Ascending aorta (tissue), 2 donors: ENCODE measurements at places on chromosomes 5 and 9. TPM values are rescaled to one million over a fixed set of nuclear protein-coding genes. Genes with fewer than 3 reads are reported as not detected.
A peak's percentile ranks its signal among the peaks of the same experiment; 100 is the strongest.

DNA sequence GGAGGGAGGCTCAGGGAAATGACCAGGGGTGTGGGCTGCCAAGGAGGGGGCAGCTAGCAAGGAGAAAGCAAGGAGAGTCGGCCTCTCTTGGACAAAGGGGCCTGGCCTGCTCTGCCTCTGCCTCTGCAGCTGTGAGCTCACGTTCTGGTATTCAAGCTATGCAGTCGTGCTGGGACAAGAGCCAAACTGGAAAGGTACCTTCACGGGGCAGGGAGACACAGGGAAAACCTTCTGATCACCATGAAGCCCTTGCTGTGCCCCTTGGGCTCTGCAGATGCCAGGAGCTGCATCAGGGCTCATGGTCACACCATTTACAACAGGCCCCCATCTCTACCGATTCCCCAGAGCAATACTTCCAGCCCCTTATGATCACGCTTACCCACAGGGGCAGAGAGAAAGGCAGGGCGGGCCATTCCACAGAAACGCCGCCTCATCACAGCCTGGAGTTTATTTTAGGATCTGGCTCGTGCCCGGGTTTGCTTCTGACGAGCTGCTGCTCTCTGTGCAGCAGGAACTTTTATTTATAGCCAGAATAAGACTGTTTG lies 63.2 kb downstream of the PRRT1B start:
- DNase-seq = peak; percentile 36

- no peak for DNase-seq
Observed at GRCh38 chr9:72476100-72476499, 45.3 kb upstream of the TMC1 start.

DNA sequence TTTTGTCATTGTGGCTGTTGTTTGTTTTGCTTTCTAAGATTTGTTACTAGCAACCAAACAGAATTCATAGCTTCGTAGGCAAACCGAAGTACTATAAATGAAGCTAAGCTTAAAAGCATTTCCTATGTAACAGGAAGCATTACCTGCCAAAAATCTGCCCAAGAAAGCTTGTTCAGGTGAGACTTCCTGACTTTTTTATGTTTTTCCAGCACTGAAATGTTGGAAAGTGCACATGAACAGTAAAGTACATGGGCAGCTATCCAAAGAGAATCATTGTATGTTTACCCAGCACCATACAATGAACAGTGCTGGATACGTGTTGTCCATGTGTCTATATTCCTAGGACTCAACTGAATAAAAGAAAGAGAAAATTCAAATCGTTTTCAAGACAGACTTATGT lies 247.1 kb downstream of the NFIB start:
- no peak for DNase-seq

DNA sequence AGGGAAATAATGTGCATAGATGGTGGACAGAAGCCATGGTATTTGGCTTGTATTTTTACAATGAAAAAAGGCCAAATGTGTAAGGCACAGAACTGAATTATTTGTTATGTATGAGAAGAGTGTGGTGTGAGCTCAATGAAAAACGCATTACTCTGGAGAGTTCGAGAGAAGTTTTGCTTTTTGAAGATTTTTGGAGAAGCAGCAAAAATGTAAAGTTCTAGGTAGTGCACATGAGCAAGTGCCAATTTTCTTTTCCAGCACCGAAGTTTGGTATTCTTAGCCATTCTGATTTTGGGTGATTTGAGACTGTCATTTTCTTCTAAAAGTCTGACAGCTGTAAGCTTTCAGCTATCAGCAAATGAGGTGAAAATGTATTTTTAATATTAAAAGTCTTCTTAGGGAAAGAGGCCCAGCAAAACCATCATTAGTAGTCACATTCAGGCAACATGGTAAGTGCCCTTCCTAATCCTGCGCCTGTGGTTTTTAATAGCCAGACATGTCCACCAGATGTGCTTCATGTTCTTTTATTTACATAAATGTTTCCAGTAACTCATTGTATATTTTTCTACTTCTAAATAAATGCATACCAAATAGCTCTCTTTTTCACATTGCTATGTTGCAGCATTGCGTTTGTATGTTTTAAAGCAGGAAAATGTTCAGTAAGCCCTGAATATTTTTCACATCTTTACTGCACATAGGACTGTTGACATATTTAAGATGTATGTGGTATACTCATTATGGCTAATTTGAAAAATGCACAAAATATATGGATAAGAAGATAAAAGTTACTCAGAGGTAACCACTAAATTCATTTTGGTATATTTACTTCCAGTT lies 50.4 kb downstream of the RASGRF2 start:
- no peak for DNase-seq

DNA sequence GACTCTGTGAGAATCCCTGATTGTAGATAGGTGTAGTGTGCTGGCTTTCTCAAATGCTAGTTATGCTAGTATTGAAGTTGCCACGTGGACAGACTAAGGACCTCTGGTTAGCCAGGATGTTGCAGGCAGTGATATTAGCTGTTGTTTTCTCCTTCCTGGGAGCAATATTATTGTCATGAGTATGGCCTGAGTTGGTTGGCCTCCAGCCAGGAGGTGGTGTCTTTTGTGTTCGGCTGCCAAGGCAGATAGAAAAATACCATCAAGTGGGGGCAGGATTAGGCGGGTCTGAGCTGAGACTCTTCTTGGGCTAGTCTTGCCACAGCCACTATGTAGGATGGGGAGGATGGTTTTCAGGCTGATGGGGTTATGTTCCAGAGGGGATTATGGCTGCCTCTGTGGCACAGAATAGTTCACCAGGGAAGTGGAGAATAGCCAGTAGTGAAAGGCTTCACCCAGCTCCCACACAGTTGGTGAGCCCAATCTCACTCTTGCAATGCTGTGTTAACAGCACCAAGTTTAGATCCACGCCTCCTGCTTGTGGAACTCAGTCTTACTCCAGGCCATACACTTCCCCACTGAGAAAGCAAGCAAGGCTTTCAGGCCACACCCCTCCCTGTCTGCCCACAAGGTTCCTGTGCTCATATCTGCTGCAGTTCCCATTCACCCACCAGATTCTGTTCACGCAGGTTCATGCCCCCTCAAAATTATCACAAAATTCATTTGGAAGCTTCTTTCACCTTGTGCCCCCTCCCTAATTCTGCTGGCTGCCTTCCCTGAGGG lies 31.2 kb downstream of the GHR start:
- DNase-seq = no peak

- DNase-seq = no peak
Observed at GRCh38 chr5:104096451-104096850, 533.9 kb upstream of the NUDT12 start.

Gene PDE6A
- not detected for total RNA-seq

DNA sequence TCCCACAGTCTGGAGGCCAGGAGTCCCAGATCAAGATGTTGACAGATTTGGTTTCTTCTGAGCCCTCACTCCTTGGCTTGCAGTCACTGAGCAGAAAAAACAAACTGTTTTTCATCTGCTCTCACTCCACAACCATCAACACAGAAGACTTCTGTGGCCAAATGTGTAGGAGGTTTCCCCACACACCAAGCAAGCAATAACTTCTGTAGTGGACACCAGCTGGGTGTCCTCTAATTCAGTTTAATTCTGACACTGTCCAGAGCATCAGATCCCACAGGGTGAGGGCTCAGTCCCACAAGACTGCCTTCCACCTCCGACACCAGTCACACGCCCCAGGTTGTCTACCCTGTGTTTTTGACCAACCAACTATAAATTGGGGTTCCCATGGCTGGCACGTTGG lies 209.9 kb downstream of the AOPEP start:
- no peak for DNase-seq

- no peak for DNase-seq
Observed at GRCh38 chr5:135010502-135011354, 23.3 kb downstream of the PITX1 start.

GRCh38 chr5:38595132-38595745 lies 38.8 kb upstream of the LIFR start:
- DNase-seq = no peak

DNA sequence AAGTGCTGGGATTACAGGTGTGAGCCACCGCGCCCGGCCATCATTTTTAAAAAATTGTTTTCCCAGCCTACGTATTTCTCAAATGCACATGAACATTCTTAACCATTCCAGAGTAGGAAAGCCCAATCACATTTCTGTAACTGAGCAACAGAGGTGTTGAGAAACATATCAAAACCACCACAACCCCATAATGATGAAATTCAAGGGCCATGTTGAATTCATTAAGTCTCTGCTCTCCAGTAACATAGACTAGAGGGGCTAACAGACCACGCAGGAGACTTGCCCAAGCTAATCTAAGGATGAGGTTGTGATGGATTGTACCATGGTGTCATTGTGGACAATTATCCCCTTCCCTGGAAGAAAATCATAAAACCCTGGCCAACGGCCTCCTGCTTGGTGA lies 52.9 kb downstream of the MYO10 start:
- no peak for DNase-seq

Gene ACO1
- total RNA-seq = 19.1 TPM

DNA sequence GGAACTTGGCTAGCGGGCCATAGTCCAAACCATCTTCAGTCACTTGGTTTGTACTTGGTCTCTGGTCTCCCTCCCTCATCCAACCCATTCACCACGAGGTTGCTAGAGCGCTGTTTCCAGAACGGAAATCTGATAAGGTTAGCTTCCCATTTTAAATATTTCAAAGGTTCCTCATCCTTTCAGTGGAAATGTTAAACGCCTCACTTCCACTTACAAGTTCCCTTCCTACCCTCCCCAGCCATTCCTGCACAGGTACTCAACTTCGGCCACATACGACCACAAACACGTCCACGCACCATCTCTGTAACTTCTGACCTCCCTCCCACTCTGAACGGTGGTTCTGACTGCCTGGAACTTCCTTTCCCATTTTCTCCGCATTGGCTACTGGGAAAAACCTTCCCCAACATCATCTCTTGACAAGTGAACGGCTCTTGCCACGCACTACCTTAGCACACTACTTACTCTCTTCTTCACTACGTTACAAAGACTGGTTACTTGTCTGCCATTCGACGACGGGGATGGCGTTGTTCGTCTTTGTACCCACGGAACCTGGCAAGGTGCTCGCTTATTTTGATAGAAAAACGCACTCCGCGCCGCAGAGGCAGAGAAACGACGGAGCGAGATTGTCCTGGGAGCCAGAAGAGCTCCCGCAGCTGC lies 629 bp downstream of the CCNH start:
- peak; percentile 76 for DNase-seq

DNA sequence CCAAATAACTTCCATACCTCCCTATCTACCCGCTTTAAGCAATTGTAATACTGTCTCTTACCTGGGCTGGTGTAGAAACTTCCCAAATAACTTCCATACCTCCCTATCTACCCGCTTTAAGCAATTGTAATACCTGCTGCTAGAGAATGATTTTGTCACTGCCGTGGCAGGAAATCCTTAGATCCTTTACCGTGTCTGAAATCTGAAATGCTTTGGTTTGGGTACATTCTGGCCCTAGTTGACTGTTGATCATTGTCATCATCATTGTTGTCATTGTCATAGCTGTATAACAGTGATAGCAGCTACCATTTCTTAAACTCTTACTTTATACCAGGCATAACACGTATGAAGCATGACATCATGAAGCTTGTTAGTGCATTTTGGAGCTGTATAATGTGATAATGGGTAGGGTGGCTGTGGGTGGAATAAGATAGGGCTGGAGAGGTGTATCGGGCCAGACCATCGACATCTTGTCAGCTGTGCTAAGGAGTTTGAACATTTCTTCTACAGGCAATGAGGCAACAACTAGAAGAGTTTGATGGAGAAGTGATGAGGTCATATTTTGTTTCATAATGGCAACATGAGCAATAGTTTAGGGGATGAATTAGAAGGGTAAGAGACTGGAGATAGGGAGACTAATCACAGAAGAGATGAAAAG lies 15.7 kb downstream of the PIP5K1B start:
- DNase-seq = no peak

Gene TMEM252
- total RNA-seq = not detected

Gene NR6A1
- 0.53 TPM for total RNA-seq
